ENCODE measurements at places on chromosomes 7 and 10.

- DNase-seq = no peak
Measured at GRCh38 chr7:144775749-144776148, 60.1 kb downstream of the TPK1 start.

- peak; percentile 18 for DNase-seq
Measured at GRCh38 chr7:72925546-72926120, 738 bp downstream of the POM121 start.

DNA sequence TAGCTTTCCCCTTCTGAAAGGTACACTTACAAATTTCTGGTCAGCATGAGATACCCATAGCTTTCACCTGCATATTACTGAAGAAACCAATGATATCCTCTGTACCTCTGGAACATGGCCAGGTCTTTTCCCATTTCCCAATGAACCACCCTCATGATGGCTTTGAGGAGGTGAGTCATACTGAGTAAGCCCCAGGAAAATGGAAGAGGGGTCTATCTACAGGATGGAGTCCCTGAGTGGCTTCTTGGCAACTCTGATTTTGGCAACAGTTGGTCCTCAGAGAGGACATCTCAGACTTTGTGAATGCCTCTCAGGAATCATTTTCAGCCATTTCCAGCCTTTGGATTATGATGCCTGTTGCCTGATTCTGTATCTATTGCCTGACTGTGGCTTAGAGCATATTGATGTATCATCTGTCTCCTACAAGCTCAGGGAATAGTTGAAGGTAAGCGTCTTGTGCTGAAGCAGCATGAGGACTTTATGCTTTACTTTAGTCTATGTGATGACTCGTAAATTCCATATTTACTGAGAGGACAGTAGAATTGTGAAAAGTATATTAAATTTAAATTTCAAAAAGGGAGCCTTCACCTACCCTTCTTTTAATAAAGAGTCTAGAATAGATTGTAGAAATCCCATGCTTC, 84.7 kb upstream of the DKK1 start:
- peak; percentile 14 for DNase-seq

DNA sequence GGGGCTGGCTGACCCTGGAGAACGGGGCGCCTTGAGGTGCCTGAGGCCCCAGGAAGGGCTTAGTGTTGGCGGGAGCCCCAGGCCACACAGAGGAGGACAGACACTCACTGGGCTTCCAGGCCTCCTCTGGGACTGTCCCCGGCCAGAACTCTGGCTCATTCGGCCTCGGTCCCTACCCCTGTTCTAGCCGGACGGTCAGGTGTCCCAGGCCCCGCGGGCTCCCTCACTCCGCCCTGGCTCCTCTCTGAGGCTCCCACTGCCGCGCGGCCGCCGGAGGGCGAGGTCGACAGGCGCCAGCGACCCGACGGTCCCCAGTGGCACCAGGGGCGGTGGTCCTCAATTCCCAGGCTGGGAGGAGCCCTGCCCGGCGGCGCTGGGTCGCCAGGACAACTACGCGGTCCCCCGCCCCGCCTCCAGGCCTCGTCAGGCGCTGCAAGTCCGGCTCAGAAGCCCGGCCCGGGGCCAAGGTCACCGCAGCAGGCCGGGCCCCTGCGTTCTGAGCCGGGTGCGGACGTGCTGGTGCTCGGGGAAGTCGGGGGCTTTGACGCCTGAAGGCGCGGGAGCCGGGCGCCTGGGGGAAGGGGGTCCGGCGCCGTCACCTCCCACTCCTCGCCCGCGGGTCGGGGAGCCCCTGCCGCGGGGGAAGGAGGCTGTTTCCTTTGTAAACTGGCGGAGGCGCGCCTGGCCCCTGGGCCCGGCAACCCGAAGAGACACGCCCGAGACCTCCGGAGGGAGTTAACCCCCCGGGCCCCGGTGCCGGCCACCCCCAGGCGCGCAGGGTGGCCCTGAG, 1.1 kb upstream of the PWWP2B start:
- no peak for DNase-seq

GRCh38 chr7:30682212-30683083, at the start of gene CRHR2:
CRHR2 (minus strand) TSS chr7:30682456; CDS start chr7:30682280, 176 bp downstream.
- peak; percentile 39 for DNase-seq

- no peak for DNase-seq
Measured at GRCh38 chr7:2967253-2967652, 76.4 kb downstream of the CARD11 start.

Measured in urothelium cell line (cell line).